ENCODE measurements at places on chromosomes 13 and 19.
A peak's percentile ranks its signal among the peaks of the same experiment; 100 is the strongest.

- DNase-seq = no peak
These were observed 6.2 kb upstream of the SCN1B start for GRCh38 chr19:35024095-35024494.

DNA sequence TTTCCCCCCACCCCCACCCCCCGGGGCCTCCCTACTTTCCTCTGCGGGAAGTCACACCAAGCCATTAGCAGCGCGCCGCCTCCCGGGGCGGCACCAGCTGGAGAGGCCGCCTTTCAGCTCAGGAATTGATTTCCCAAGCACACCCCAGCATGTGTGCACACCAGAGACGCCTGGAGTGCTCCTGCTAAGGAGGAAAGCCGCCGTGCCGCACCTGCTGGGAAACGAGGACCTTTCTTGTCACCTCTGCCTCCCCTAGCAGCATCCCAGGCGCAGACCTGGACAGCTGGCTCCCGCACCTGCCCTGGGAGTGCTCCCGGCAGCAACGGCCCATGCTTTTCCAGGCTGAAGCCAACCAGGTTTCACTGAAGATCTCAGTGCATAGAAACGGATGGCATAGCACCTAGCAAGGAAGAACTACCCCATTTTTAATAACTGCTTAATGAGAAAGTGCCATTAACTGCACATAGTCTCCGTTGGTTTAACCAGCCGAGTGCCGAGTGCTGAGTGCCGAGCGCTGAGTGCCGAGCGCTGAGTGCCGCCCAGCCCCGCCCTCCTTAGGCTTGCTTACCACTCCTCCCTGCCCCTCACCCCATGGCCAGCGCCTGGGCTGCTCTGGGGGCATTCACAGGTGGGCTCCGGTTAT lies 165.0 kb downstream of the USP12 start:
- DNase-seq = no peak

- DNase-seq = no peak
These were observed 58.1 kb downstream of the FOXO1 start for GRCh38 chr13:40608308-40608707.

- DNase-seq = no peak
These were observed 176.5 kb downstream of the SPRY2 start for GRCh38 chr13:80164462-80164861.

DNA sequence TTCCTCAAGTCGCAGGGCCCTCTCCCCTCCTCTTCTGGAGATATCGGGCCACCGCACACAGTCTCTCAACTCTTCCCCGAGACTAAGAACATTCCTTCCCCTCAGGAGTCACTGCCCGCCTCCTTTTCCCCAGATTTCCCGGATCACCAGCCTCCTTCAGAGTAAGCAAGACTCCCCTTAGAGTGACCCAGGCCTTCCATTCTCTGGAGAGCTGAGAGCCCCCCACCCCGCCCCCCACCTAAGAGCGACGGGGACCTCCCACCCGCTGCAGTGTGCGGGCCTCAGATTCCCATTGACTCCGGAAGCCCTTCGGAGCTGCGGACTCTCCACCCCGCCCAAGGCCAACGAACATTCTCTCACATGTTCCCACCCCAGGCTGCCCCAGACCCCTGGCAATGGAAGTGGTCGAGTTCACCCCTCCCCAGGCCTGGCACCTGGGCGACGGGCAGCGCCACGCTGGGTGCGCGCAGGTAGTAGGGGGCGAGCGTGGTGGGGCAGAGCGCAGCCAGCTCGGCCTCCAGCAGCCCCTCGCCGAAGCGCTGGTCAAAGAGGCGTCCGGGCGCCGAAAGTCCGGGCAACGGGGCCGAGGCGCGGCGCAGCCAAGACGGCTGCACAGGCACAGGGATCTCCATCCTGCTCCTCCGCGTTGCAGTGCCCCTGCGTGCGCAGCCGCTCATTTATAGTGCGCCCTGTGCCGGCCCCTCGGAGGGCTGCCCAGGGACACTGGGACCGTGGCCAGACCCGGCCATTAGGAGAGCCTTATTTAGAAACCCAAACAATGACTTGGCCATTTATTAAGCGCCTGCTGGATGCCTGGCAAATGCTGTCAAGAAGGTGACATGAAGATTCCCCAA lies at the start of gene HSPB6:
Gene HSPB6, minus strand, starts transcription at position 653 of the 854 bp plus-strand sequence. Its CDS starts 21 bp downstream, at position 632.
- no peak for DNase-seq

DNA sequence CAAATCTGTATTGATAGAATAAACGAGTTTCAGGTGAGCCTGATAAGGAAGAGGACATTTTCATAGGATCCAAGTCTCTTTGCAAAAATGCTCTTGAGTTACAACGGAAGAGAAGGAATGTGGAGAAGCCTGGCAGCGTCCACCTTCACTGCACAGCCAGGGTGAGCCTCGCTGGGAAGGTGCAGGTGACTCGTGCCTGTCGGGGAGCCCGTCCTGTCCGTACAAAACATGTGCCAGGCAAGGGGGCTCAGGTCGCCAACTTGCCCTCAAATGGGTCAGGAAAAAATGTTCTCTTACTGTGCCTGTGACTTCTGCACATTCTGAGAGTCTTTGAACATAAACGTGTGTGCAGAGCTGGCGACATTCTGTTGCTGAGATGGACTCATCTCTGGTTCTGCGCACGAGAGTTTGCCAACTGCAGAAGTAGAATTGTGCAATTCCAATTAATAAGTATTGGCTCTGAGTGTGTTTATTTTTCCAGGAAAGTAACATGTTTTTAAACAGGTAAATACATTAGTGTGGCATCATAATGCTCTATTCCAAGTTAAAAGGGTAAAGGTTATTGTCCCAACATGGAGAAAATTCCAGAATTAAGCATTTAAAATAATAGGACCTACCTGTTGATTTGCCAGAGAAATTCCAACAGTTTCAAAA lies 28.6 kb downstream of the NAXD start:
- no peak for DNase-seq

- DNase-seq = no peak
These were observed 72.4 kb upstream of the CLDN10 start for GRCh38 chr13:95480131-95480545.

- no peak for DNase-seq
These were observed 1369.9 kb downstream of the EFNB2 start for GRCh38 chr13:105165449-105166125.

DNA sequence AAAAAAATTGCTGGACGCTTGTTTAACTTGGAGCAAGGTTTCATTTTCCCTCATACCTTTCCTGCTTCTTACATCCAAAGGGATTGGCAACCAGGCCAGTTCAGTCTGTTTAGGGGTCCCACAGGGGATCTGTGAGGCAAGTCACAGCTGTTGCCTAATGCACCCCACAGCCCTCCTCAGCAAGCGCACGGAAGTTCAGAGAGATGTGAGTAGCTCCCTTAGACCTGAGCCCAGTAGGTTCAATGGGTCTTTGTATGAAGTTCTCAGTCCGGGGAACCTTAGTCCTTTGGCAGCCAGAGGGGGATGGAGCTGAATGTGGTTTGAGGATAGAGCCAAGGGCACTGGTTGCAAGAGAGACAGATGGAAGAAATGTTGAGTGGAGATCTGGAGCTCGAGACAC lies 13.0 kb downstream of the SAMD4B start:
- DNase-seq = no peak

GRCh38 chr19:15829306-15829698 lies 13.8 kb upstream of the OR10H1 start:
- no peak for DNase-seq

DNA sequence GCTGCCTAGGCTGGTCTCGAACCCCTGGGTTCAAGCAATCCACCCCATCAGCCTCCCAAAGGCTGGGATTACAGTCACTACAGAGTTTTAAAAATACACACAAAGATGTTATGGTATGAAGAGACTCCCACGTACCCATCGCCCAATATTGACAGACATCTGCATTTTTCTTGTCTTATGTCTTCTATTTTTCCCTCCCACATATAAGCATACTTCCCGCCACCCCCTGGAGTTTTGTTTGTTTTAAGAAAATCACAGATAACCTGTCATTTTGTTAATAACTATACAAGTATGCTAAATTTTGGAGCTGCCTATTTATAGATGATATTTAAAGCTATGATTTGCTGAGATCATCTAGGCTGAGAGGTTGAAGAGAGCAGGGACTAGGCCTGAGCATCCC lies 6.2 kb upstream of the SMG9 start:
- DNase-seq = no peak

- DNase-seq = no peak
These were observed 179.7 kb downstream of the ABCC4 start for GRCh38 chr13:95121516-95121915.

- DNase-seq = peak; percentile 12
These were observed 134.7 kb downstream of the MIPEP start for GRCh38 chr13:23754506-23754905.

DNA sequence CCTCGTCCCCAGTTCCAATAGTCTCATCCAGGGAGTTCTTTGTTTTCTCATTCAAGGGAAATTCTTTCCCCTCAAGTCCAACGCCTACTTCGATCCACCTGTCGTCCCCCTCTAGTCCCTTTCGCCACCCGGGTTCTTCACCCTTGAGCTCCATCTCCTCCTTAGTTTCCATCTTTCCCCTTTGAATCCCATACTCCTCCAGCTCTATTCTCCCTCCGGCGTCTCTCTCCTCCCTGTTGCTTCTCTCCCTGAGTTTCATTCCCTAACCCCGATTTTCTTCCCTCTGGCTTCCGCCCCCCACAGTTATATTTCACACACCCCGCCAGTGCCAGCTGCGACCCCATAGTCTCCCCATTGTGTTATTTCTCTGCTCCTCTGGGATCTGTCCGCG lies 628 bp upstream of the SLC17A7 start:
- no peak for DNase-seq

GRCh38 chr13:51862957-51863356 lies 1.2 kb downstream of the CCDC70 start:
- no peak for DNase-seq

DNA sequence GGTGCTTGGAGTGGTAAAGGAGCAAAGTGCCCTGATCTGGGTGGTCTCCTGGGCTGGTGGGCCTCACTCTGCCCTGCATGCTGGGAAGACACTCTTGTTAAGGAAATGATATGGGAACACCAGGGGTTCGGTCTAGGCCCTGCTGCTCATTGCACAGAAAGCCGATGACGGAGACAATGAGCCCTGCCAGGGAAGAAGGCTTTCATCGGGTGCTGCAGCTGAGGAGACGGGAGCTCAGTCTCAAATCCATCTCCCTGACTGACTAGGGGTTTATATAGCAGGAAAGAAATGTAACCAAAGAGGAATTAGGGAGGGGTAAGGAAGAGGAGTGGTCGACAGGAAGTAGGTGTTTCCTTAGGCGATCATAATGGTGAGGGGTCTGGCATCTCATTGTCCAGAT lies 253.4 kb downstream of the TEX29 start:
- DNase-seq = no peak

DNA sequence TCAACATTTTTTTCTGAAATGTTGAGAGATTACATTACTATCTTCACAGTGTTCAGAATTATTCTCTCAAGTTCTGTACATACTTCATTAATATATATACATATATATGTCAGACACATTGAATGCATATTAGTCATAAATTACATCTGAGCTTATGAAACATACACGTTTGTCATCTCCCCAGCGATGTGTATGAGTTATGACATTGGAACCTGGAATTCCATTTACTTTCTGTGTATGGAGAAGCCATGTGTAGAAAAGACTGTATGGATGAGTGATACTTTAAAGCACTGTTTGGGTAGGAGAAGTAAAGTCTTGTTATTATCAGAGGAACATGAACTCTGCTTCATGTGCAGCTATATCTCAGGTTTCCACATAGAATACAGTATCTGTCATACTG lies 167.2 kb downstream of the FGF14 start:
- DNase-seq = no peak

GRCh38 chr13:86579662-86580061 lies 780.4 kb upstream of the SLITRK6 start:
- no peak for DNase-seq

- DNase-seq = no peak
These were observed 6.5 kb upstream of the KCTD4 start for GRCh38 chr13:45207319-45207718.

GRCh38 chr13:110463871-110464510 lies 97.5 kb downstream of the RAB20 start:
- no peak for DNase-seq

GRCh38 chr13:110965038-110965754 lies 50.3 kb upstream of the ANKRD10 start:
- DNase-seq = no peak

- no peak for DNase-seq
These were observed 21.4 kb downstream of the FOXO1 start for GRCh38 chr13:40644838-40645604.

DNA sequence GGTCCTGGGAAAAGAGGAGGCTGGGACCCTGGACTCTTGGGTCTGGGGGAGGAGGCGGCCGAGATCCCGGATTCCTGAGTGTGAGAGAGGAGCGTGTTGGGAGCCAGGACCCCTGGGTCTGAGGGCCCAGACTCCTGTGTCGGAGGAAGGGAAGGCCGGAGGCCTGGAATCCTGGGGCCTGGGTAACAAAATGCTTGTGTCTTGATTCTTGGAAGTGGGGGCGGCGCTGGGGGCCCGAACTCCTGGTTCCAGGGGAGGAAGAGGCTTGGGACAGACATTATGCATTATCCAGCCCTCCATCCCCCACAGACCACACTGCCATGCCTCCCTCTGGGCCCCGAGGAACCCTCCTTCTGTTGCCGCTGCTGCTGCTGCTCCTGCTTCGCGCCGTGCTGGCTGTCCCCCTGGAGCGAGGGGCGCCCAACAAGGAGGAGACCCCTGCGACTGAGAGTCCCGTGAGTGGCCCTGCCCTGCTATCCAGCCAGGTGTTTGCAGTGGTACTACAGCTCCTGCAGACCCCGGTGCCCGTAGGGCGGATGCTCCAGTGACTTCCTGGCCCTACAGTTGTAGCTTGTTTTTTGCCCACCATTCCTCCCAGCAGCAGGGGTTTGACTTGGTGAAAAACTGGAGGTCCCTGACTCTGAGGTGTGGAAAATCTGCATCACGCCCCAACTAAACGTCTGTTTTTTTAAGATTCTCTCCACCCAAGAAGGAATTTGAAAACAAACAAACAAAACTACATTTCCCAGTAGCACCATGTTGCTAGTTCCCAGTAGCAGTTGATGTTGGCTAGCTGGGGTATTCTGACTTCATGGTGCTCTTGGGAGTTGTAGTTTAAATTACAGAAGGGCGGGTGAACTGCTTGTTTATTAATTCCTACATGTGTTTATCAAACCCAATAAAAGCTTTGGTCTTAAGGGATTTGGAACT lies 630 bp downstream of the NUCB1 start:
- peak; percentile 51 for DNase-seq

DNA sequence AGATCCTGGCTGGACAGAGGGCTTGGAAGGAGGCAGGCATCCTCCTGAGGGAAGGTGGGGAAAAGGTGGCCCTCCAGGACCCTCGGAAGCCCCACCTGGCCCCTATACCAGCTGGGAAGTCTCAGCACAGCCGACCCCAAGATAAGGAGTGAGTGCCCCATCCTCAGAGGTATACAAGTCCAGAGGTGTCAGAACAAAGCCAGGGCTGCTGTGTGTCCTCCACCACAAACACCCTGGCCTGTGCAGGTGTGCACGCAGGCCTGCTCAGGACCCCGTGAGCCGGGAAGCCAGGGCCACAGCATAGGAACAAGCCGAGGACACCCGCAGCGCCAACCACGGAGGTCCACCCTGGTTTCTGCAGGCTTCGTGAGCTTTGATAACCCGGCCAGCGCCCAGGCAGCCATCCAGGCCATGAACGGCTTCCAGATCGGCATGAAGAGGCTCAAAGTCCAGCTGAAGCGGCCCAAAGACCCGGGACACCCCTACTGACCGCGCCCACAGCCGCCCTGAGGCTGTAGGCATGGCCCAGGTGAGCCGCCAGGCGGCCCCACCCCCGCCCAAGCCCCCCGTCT lies 68.6 kb downstream of the CELF5 start:
- DNase-seq = no peak

All from T-cell (primary cell).